Psoas muscle (tissue), 8 donors: ENCODE measurements at places on chromosomes 5 and 9. TPM values are rescaled to one million over a fixed set of nuclear protein-coding genes. Genes with fewer than 3 reads are reported as not detected.
A peak's percentile ranks its signal among the peaks of the same experiment; 100 is the strongest.

DNA sequence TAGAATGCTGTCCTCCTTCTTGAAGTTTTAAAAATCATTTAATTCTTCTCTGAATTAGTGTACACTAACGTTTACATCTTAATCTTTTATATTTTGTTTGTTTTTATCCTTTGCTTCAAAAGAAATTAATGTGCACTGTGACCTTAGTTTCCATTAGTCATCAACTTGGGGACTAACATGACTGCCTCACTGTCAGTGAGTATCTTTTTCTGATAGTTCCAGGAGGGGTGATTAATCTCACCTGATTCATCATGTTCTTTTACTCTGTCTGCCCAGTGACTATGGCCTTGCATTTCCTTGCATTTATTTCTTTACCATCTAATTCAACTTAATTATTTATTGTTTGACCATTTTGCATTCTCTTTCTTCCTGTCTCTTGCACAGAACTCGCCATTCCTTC is 33.4 kb upstream of the NR3C1 start:
- no peak for DNase-seq

- DNase-seq: no peak
Observed at GRCh38 chr9:27335075-27335474, 38.1 kb upstream of the EQTN start.

DNA sequence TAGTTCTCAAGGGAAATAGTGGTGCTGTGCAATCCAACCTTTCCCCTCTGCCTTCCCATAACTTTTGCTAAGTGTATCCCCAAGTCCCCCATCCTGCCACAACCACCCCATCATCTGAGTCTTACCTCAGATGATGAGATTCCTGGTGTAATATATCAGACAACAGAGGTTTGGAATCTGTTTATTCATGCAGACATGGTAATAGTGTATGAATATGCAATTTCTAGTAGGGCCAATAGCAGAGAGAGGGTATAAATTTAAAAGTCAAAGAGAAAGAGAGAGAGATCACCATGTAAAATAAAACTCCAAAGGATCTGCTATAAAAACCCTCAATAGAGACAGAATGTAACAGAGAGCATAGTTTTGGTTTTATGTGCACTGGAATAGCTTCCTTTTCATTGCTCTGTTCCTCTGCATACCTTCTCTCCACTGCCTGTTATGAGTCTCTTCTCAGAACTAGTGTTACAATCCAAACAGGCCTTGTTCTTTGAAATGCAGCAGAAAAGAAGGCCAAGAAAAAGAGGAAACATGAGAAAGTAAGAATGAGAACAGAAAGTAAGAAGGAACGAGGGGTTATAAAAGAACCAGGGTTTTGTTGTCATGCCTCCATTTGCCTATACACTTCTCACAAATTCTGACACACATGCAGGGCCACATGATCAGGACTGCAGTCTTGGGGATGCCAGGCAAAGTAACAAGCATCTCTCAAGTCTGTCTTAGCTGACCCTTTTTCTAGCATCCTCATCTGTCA is 278.0 kb downstream of the CETN3 start:
- DNase-seq: no peak

GRCh38 chr9:77218612-77219011 is 41.3 kb downstream of the VPS13A start:
- DNase-seq: no peak

GRCh38 chr5:152466085-152466745 is 61.1 kb upstream of the NMUR2 start:
- DNase-seq: no peak

DNA sequence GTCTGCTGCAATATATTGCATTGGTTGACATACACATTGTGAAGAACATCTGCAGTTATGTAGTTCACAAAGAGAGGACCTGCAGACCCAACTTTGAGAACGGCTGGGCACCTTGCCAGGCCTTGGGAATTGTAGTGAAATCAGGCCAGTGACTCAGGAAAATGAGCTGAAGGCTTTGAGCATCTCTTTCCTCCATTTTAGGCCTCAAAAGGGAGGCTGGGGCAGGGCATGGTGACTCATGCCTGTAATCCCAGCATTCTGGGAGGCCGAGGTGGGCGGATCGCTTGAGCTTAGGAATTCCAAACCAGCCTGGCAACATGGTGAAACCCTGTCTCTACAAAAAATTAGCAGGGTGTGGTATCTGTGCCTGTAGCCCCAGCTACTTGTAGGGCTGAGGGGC is 1.4 kb upstream of the IPPK start:
- no peak for DNase-seq

DNA sequence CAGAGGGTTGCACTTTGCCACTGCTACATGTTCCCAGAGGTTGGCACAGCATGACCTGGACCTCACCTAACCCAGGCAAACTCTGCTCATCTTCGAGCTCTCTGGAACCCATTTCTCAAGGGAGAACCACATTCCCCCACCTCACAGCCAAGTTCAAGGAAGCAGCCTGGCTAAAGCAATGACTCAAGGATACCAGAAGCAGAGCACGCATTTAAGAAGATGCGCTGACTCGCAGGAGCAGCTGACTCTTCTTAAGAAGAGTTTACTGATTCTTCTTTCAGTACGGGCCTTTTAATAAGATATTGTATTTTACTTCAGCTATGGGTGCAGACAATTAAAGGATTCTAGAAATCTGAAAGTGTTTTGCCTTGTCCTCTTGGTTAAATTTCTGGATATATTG is 4.1 kb upstream of the SEMA5A start:
- no peak for DNase-seq

DNA sequence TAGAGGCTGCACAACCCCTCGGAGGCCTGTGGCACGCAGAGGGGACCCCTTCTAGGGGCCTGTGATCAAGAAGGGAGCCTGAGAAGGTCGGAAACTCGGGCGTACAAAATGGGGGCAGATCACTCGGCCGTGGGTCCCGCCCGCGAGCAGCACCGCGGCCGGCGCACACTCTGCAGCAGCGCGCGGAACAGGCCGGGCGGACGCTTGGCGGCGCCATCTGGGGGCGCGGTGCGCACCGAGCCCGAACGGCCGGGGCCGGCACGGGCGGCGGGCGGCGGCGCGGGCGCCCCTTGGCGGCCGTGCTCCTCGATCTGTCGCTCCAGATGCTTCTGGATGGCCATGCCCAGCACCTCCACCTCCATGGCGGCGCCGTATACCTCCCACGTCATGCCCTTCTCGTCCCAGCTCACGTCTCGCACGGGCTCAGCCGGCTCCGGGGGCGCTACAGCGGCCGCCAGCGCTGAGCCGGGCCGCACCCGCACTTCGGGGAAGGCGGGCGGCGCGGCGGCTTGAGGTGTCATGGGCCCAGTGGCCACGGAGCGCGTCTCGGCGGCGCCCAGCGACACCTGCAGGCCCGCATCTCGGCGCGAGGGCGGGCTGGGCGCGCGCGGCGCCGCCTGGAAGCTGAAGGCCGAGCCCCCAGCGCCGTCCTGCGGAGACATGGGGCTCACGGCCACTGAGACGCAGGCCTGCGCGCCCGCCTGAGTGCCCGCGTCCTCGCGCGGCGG is 13.1 kb downstream of the GPRIN1 start:
- DNase-seq: no peak

DNA sequence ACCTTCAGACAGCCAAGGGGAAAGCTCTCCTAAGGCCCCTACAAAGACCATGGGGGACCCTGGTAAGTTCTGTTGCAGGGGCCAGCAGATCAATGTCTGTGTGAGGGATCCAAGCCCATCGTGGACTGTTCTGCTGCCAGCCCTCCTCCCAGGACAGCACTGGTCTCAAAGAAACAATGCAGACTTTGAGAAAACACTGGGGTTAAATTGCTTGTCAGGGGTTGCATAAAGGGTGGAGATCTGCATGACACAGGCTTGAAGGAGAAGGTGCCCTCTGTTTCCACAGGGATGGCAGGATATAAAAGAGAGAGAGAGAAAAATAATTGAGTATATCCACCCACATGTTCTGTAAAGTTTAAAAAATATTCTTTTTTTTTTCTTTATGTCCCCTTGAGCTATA is 157.6 kb upstream of the TBC1D2 start:
- no peak for DNase-seq

DNA sequence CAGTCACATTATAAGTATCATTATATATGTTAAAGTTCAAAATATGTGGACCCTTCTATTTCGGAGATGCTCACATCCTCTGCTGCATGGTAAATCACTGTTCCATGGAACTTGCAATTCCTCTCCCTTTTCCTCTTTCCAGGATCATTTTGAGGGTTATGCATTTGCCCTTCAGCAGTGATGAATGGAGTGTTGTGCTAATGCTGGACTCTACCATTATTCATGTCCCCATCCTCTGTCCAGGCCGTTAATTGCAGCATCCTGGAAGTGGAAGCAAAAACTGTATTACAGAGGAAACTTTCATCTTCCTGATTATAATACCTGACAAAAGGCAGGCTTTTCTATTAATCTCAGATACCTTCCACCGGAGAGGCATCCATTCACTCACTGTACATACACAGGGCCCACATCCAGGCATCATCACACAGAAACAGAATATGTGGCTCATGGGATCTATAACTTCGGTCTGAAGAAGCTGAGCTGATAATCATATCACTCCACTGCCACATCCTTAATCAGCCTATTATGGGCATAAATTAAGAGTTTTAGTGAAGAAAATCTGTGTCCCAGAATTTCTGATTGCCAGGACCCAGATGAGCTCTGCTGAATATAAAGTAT is 65.0 kb upstream of the ACO1 start:
- no peak for DNase-seq

GRCh38 chr9:27176971-27177370 is 67.9 kb downstream of the TEK start:
- no peak for DNase-seq

DNA sequence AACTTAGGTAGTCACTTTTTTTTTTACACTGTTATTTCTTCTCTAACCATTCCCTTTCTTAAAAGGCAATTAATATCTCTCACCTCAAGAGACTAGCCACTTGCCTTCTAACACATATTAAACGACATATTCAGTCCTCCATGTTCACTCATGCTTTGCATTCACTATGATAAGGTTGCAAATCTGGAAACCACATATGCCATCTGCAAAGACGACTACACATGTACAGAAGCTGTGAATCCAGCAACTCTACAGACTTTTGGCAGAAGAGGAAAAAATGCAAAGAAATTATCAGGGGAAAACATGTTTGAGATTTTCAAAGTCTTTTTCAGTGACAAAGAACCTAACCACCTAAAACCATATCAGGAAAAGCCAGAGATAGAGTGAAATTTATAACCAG is 112.1 kb downstream of the EPB41L4A start:
- DNase-seq: no peak

GRCh38 chr5:139561655-139562451 is 714 bp downstream of the UBE2D2 start:
- DNase-seq: no peak

GRCh38 chr5:78985725-78986223 is 664 bp upstream of the ARSB start:
- peak; percentile 54 for DNase-seq

DNA sequence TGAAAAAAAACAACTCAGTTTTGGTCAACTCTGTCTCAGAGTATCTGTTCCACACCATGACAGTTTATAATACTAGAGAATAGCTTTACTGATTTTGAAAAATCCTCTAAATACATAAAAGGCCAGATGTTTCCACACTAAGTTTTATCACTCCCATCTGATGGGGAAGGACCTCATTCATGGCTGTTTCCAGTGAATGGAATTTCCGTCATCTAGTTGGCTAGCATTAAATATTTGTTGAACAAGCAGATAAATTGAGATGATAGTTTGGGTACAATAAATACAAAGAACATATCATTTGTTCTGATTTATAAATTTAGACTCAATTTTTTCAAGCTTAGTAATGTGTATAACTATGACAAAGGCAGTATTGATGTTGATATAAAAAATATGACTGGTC is 408.5 kb downstream of the PTPRD start:
- DNase-seq: no peak

- peak; percentile 40 for DNase-seq
Observed at GRCh38 chr5:67998709-67999261, 216.8 kb upstream of the PIK3R1 start.

DNA sequence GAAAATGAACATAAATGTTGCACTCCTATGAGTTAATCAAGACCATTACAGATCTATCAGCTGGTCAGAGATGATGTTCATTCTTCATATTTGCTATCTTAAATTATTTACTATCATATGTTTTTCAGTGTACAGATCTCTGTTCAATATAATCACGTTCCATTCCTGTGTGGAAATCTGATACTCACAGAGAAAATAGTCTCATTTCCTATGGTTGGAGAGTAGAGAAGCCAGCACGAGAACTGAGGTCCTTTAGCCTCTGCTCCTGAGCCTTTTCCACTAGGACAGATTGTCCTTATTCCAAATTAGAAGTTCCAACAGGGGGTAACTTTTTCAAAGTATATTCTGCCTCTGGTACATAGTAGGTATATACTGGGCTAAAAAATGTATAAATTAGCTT is 29.2 kb downstream of the UGCG start:
- no peak for DNase-seq

DNA sequence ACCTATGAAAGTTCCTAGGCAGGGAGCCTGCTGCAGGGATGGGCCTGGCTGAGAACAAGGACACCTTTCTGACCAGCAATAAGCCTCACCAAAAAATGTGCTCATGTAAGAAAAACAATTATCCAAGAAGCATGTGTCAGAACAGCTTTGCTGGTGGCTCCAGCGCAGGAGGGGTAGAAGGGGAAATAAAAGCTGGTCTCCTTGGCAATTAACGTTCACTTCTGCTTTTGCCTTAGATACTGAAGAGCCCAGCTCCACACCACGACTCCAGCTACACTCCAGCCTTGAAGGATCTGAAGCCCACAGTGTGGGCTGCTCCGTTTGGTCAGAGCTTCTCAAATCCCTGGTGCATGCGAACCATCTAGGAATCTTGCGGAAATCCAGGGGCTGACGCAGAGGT is 107.6 kb upstream of the PHYKPL start:
- DNase-seq: peak; percentile 16

DNA sequence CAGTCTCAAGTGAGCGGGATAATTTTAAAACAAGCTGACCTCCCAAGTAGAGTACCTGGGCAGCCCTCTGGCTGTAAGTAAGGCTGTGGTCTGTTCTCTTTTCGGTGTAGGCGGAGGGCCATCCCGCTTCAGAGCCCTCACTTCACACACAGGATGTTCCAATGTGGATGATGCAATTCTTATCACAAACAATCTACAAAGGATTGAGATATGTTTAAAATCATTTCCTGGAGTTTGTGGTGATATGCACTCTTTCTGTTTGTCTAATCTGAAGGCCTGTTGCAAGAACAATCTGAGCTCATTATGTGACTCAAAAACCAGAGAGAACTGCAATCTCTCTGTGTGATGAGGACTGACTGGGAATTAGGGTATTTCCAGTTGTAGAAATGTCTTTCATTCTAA is 42.5 kb downstream of the ITGA2 start:
- no peak for DNase-seq

DMRT3 gene
- 0.17 TPM for total RNA-seq

FLT4 gene
- total RNA-seq: 3.3 TPM

SLC25A51 gene
- total RNA-seq: 16.7 TPM

PRR16 gene
- total RNA-seq: 1.8 TPM

CTSL gene
- total RNA-seq: 56.0 TPM

CD72 gene
- 0.66 TPM for total RNA-seq

C5orf34 gene
- 0.54 TPM for total RNA-seq

ZNF367 gene
- 1.9 TPM for total RNA-seq

SEMA5A gene
- 0.66 TPM for total RNA-seq

SLC28A3 gene
- total RNA-seq: not detected

GABRA1 gene
- not detected for total RNA-seq

SLC6A3 gene
- not detected for total RNA-seq

C8G gene
- 6.8 TPM for total RNA-seq
